Neural crest cell (in vitro differentiated cells): ENCODE measurements at places on chromosomes 1 and 21.

- DNase-seq, result no peak
Measured at GRCh38 chr1:156643049-156643777, 1.3 kb downstream of the BCAN start.

DNA sequence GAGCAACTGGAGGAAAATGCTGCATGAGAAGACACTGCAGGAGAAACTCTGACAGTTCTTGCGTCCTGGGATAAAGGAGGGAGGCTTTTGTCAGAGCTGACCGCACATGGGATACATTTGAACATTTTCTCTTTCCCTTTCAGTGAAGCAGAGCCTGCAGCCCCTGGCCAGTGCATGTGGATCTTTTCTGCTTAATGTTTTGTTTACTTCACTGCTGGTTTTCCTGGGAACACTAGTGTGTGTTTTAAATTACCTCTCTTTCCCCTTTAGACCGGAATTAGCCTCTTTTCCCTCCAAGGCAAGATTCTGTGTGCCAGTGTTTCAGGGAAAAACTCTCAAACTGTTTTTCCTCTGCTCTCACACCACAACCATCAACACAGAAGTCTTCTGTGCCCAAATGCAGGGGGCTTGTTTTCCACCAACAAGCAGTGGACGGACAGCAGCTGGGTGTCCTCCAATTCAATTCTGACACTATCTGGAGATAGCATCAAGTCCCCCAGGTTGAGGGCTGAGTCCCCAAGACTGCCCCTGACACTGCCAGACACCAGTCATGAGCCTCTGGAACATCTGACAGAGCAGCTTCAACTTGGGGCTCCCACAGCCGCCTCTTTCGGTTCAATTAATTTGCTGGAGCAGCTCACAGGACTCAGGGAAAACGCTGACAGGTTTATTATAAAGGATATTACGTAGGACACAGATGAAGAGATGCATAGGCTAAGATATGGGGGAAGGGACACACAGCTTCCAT, 136.2 kb downstream of the RHOU start:
- no peak for DNase-seq

DNA sequence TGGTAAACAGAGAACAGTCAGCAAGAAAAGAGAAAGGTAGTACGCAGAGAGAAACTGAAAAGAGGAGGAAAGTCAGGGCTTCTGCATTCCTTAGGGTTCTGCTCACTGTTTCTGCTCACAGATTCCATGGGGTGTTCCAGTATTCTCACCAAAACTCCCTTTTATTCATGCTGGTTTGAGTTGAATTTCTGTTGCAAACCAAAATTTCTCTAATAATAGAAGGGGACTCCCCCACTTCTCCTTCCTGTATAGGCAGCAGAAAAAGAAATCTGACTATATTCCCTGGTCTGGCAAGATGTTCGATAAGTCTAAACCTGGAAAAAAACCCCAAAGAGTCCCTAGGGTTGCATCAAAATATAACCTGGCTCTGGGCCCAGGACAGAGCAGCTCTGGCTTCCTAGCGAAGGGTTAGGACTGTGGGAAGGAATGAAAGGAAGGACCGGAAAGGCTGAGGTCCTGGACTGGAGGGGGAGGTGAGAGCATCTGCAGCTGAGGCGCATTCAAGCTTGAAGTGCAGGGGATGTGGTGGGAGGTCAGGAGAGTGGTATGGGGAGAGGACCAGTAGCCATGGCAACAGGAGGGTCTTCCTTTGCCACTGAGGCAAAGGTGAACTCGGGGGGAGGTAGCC, 18.8 kb upstream of the RGS16 start:
- DNase-seq, result no peak

GRCh38 chr1:227472772-227473171, 90.6 kb upstream of the ZNF678 start:
- DNase-seq, result no peak

GRCh38 chr1:56509713-56510641, 69.4 kb downstream of the PLPP3 start:
- no peak for DNase-seq

DNA sequence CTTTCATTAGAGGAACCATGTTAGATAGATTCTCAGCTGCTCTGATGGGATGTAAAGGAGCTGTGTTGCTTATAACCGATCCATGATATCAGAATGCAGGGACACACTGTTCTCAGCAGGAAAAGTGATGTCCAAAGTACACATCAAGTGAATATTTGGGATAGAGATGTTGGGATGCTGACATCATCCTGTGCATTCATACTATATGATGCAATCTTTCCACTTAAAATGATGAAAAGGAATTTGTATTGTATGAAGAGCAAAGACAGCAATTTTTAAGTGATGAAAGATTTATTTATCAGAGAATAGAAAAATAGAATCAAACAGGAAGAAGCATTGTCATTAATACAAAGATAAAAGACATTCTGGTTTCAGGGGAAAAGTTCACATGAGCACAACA, 110.1 kb downstream of the ERG start:
- no peak for DNase-seq

DNA sequence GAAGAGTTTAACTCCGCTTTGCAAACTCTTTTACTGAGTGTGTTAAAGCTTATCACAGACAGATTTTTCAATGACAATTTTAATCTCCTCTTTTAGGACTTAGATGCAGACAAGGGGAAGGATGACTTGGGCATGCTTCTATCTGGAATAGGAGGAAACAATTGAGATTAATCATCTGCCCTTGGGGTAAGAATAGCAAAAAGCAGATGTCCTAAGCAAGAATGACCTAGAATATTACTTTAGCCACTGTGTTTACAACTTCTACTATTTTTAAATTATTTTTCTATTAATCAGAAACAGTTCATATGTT, 569.0 kb upstream of the ADGRL2 start:
- no peak for DNase-seq

DNA sequence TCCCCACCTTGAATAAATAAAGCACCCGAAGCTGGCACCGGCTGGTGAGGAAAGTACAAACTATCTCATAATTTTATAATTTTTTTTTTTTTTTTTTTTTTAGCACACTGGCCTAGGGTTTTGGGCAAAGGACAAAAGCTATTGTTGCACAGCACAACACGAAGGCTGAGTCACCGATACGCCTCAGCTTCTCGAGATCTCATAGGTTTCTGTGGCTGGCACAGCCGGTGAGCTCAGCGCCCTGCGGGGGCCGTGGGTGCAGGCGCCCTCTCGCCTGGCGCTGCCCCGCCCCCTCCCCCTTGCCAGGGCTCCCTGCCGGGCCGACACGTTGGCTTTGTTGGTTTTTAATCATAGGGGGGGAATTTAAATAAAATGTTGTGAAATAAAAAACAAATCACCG, 17.2 kb downstream of the CASZ1 start:
- no peak for DNase-seq

DNA sequence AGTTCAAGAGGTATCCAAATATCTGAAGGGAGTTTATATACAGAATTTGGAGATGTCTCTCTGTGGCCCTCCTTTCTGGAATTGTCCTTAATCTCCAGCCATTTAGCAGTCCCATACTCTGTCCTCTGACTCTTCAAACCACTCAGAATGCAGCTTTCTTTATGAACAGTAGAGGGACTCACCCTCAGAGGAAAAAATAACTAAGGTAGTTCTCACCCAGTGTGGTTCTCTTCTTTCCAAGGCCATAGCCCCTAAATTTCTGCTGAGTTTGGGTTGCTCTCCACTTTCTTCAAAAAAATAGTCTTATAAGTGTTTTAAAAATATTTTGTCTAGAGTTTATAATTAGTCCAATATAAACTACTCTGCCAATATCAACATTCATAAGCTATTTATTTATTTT, 369.7 kb downstream of the MATN1 start:
- DNase-seq, result no peak

DNA sequence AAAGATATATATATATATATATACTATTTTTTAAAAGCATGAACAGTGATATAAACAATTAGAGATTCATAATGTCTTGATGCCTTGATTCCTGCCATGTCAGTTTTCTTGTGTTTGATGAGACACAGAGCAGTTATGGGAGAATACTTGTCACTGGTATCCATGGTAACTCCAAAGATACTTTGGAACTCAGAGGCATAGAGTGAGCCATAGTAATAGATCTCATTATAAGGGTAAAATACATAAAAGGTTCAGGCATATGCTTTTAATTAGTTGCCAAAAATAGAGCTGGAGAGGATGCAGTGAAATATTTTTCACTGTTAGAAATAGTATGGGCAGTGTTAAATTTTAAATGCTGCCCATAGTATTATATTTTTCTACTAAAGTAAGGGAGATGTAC, 134.1 kb downstream of the SYT14 start:
- DNase-seq, result no peak

DNA sequence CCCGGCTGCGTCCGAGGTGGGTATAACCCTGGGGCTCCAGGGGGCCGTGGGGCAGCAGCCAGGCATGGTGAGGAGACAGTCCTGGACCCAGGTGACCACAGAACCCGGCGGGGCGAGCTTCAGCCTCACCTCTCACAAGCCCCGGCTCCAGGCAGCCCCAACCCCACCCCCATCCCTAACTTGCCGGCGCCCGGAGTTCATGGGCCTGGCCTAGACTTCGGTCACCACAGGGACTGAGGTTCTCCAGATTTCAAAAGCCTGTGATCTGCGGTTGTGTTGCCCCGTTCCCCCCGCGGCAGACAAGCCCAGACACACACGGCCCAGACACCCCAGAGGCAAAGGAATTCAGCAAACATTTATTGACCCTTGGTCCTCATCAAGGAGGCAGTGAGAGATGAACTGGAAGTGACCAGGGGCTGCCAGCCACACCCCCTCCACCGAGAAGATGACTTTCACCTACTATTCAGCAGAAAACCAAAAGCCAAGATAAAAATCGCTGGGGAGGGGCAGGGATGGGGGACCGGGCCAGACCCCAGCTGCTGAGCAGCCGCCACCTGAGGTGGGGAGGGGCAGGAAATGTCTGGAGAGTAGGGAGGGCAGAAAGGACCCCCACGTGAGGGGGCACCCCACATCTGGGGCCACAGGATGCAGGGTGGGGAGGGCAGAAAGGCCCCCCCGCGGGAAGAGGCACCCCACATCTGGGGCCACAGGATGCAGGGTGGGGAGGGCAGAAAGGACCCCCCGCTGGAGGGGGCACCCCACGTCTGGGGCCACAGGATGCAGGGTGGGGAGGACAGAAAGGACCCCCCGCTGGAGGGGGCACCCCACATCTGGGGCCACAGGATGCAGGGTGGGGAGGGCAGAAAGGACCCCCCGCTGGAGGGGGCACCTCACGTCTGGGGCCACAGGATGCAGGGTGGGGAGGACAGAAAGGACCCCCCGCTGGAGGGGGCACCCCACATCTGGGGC, 3.9 kb downstream of the HES4 start:
- no peak for DNase-seq

DNA sequence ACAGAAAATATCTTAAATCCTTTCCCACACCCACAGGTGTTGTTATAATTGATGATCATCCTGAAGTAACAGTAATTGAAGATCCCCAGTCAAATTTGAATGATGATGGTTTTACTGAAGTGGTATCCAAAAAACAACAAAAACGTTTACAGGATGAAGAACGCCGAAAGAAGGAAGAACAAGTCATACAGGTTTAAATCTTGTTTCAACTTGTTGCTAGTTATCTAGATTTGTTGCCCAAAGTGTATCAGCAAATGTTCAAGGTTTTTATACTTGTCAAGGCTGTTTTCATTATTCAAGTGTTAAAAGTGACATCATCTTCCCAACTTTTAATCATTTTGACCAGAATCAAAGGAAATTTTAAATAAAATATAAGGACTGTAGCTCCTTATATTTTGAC, 64.7 kb downstream of the PRRC2C start:
- no peak for DNase-seq

GRCh38 chr1:66366634-66367033, 167.3 kb upstream of the SGIP1 start:
- DNase-seq, result no peak

GRCh38 chr1:12486401-12487005, 131.5 kb downstream of the DHRS3 start:
- no peak for DNase-seq

DNA sequence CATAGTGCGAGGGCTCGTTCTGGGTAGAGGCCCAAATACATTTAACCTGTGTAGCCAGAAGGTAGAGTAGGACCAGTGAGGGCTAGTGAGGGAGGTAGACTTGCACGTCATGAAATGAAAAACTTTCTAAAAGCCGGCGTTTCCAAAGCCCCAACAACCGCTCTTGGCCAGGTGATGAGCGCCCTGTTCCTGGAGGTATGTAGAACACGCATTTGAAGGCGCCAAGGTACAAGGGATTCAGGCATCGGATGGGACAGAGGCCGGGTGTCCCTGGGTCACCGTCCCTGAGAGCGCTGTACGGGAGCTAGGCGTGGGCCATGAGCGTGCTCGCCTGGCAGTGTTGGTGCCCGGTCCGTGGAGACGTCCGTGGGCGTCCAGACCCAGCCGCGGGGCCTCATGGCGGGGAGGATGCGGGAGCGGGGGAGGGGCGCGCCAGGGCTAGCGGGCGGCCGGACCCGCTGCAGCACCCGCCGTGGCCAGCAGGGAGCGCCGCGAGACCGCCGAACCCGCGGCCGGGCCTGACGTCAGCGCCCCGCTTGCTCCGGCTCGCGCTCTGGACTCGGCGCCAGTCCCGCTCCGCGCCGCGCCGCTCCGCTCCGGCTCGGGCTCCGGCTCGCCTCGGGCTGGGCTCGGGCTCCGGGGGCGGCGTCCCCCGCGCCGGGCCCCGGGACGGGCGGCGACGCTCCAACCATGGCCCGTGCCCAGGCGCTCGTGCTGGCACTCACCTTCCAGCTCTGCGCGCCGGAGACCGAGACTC, at the start of gene PTPRU:
Gene PTPRU, plus strand, starts transcription at position 568 of the 757 bp plus-strand sequence. Its CDS starts 123 bp downstream, at position 691.
- peak; percentile 93 for DNase-seq

- DNase-seq, result no peak
Measured at GRCh38 chr1:7454895-7455784, 316.0 kb upstream of the VAMP3 start.

- DNase-seq, result no peak
Measured at GRCh38 chr1:157949074-157949354, 44.4 kb upstream of the KIRREL1 start.

DNA sequence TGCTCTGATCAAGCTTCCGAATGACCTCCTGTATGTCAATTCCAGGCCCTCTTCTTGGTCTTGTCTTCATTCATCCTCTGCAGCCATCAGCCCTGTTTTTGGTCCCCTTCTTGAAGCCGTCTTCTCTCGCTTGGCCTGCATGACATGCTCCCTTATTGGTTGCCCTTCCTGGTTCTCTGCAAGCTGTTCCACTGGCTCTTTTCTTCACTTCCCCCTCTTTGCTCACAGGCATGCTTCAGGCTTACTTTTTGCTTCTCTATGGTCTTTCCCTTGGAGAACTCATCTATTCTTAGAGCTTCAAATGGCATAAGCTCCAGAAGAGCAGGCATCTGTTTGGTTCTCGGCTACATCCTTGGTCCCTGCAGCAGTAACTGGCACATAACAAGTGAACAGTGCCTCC, 38.8 kb downstream of the PDPN start:
- no peak for DNase-seq

GRCh38 chr21:25772686-25773085, 37.9 kb downstream of the GABPA start:
- no peak for DNase-seq

GRCh38 chr1:31429583-31429982, 16.6 kb downstream of the SERINC2 start:
- no peak for DNase-seq

DNA sequence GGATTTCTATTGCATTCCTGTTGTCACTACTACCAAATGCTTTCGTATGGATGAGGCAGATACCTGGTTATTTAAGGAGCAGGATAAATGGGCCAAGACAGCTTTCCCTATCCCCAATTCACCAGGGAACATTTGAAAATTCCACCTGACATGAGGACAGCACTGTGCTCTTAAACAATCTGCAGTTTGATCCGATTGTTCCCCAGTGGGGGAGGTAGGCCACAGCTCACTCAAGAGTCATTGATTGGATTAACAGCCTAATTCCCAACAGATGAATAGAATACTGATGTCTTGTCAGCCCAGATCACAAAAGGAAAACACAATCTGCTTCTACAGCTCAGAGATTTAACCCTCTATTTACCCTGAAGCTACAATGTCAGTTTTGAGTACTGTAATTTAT, 123.9 kb downstream of the LHX4 start:
- peak; percentile 2 for DNase-seq
